ENCODE measurements at places on chromosomes 6 and 20.

GRCh38 chr6:68779366-68779765 lies 144.3 kb downstream of the ADGRB3 start:
- no peak for DNase-seq

GRCh38 chr6:36230371-36230770 lies 33.8 kb downstream of the BRPF3 start:
- DNase-seq, result no peak

DNA sequence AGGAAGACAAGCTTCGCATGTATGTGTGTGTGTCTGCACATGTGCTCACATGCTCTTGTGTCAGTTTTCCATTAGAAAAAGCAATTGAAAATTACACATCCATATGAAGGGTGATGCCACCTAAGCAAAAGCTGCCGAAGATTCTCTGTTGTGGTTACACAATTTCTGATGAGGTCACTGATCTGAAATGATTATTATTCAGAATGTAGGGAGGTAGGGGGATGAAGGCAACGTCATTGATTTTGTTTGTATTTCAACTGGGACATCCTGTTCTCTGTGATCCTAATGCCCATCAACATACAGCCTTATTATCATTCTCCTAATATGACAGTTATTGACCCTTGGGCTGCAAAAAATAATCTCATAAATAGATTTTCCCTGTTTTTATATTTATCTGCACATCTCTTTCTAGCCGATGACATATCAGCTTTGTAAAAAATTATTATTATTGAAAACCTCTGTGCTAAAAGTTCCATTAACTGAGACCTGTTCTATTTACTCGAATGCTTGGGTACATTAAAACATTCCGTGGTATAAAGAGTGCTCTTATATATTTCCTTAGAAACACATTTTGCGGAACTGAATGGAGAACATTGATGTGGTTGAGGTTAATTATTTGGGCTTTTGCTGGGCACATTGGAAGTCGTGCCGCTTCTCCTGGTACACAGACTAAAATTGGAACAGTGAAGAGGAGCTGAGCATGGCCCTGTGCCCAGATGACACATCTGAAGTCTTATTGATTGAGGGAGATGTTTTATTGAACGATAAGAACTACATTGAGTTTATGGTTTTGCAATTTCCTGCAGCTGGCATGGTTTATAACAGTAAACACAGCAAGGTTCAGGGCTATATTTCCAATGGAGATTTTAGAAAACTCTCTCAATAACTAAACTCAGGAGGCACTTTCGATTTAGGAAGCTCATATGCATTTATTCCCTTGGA lies 51.3 kb downstream of the ZNF831 start:
- no peak for DNase-seq

GRCh38 chr6:19013026-19013705 lies 626.0 kb downstream of the RNF144B start:
- DNase-seq, result no peak

- DNase-seq, result no peak
These were observed 75.1 kb downstream of the PAX1 start for GRCh38 chr20:21780528-21780927.

Measured in bone marrow (tissue), 2 donors.